ENCODE measurements at places on chromosomes 7 and 10. TPM values are rescaled to one million over a fixed set of nuclear protein-coding genes. Genes with fewer than 3 reads are reported as not detected.

DNA sequence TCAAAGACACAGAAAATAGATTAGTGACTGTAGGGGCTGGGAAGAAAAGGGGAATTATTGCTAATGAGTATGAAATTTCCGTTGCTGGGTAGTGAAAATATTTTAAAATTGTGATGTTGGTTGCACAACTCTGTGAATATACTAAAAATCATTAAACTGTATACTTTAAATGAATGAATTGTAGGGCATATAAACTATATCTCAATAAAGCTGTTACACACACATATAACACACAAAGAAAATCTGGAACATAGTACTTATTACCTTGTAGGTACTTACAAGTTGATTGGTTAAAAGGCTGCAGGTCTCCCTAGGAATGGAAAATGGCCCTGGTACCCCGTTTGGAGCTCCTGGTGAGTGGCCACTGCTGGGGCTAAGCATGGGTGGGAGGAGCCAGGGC, 27.1 kb upstream of the VCL start:
- DNase-seq, result no peak

DNA sequence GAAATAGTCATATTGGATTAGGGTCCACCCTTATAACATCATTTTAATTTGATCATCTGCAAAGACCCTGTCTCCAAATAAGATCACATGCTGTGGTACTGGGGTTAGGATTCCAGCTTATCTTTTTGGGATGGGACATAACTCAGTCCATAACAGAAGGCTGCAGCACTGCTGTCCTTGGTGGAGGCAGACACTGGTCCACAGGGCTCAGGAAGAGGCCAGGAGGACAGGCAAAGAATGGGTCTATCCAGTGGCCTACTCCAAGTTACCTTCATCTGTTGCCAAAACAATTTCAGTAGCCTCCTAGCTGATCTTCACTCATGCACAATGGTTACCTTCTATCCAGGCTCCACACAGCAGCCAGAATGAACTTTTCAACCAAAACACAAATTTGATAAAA, 387.0 kb downstream of the GRID1 start:
- DNase-seq, result no peak

- DNase-seq, result no peak
Measured at GRCh38 chr10:77431980-77432797, 205.4 kb downstream of the KCNMA1 start.

The IFIT1B gene
- not detected for total RNA-seq

DNA sequence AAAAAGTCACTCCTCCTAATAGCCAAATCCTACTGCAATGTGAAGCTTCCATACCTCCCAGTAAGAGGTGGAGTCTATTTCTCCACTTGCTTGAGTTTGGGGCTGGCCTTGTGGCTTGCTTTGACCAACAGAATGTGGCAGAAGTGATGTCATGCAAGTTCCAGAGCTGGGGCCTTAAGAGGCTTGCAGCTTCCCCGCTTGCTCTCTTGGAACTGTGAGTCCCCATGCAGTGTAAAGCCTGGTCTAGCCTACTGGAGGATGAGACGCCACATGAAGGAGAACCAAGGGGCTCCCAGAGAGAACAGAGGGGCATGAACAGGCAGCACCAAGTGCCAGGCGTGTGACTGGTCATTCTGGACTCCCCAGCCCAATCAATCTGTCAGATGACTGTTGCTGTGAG, 58.6 kb upstream of the OPALIN start:
- no peak for DNase-seq

DNA sequence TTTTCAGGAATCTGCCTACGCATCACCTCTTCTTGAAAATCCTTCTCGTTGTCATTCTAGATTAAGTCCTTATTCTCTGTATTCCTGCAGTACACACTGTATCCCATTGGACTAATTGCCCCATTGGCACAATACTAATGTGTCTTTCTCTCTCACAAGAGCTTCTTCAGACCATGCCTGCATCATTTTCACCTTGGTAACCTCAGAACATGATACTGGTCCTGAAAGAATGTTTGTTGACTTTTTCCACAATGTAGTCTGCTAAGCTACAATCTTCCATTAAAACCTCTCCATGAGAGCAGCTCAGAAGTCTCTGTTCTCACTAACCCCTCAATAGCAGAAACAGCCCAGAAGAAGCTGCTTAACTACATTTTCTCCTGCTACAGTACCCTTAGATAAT, 270.7 kb downstream of the PCDH15 start:
- no peak for DNase-seq

- DNase-seq, result no peak
Measured at GRCh38 chr10:19623321-19623720, 192.9 kb upstream of the PLXDC2 start.

GRCh38 chr7:112550468-112551060, 69.8 kb downstream of the LSMEM1 start:
- peak; percentile 52 for DNase-seq

The LGI1 gene
- total RNA-seq, result not detected

The CLRN3 gene
- not detected for total RNA-seq

The CDHR1 gene
- not detected for total RNA-seq

DNA sequence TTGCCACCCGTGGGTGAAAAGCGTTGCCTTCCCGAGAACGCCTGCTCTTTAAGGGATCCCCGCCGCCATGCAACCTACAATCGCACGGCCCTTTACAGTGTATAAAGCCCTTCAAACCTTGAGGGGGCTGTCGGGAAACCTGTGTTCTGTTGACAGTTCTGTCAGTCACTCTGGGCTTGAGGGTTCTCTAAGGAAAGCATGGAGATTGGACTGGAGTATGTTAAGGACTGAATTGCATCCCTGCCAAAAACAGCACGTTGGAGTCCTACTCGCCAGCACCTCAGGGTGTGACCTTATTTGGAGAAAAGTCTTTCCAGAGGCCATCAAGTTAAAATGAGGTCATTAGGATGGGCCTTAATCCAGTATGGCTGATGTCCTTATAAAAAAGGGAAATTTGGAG, 70.6 kb downstream of the PFKFB3 start:
- DNase-seq, result no peak

The CCDC146 gene
- total RNA-seq, result 2.8 TPM

DNA sequence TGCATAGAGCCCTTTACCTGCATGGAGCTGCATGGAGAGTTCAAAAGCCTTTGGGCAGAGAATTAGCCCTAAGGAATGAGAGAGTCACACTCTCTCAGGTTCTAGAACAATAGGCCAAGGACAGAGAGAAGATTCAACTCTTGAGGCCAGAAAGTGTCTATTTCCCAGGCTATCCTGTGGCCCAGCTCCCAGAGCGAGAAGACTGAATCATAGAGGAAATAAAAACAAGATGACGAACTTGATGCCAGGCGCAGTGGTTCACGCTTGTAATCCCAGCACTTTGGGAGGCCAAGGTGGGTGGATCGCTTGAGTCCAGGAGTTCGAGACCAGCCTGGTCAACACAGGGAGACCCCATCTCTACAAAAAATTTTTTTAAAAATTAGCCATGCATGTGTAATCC, 18.3 kb upstream of the PODXL start:
- no peak for DNase-seq

GRCh38 chr10:59575269-59575668, 134.4 kb downstream of the SLC16A9 start:
- DNase-seq, result no peak

The ITGB8 gene
- 100 TPM for total RNA-seq

DNA sequence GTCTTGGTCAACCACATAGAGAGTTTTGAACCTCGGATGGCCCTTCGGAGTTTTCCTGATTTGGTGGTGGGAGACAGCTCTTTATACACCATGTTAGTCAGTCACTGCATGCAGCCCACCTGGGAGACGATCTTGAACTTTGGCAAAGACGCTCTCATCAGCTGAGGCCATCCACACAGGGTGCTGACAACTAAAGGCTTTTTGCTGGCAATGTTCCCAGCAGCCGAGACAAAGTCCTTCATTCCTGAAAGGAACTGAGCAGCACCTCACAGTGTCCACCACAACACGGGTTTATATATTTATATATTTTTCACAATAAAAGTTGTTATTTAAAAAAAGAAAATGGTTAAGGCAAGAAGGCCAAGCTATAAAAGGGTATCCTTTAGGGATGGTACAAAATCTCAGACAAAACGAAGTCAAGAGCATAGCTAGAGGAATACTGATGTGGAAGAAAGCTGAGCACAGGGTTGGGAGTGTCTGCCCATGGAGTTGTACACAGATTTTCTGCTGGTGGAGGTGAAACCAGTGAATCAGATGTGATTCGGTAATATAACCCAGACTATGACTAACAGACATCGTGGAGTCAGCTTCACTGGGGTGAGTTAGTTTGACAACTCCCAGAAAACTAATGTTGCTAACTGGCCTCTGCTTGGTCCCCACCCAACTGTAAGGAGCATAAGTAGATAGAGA, 27.4 kb upstream of the CAPZA2 start:
- peak; percentile 63 for DNase-seq

The SCART1 gene
- total RNA-seq, result 1.3 TPM

The GSAP gene
- total RNA-seq, result 10.3 TPM

DNA sequence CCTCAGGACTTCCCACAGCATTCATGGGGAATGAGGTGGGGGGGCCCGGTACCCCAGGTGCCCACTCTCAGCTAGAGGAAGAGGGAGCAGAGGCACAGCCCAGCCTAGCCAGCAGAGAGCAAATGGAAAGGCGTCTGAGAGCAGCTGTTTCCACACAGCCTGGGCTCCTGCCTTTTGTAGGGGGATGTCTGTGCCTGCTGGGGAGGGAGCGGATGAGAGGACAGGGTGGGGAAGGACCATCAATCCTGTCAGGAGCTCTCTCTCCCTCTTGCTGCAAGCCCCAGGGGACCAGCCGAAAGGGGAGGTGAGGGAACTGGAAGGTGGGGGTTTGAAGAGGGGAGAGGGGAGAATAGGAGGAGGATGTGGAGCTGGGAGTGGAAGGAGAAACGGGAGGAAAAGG, at the start of gene PKD2L1:
TSS of gene PKD2L1 (minus strand) at position 150 of the 400 bp plus-strand sequence. CDS start at position 25, 125 bp downstream.
- no peak for DNase-seq

DNA sequence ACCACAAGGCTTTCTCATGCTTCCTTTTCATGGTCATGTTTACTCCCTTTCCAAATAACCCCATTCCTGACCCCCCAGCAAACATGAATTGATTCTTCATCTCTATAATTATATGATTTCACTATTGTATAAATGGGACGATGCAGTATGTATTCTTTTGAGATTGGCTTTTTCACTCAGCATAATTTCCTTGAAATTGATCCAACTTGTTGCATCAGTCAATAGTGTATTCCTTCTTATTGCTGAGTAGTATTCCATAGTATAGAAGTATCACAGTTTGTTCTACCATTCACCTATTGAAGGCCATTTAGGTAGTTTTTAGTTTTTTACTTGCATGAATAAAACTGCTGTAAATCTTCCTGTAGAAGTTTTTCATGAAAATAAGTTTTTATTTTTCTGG, 264.7 kb downstream of the BAMBI start:
- no peak for DNase-seq

DNA sequence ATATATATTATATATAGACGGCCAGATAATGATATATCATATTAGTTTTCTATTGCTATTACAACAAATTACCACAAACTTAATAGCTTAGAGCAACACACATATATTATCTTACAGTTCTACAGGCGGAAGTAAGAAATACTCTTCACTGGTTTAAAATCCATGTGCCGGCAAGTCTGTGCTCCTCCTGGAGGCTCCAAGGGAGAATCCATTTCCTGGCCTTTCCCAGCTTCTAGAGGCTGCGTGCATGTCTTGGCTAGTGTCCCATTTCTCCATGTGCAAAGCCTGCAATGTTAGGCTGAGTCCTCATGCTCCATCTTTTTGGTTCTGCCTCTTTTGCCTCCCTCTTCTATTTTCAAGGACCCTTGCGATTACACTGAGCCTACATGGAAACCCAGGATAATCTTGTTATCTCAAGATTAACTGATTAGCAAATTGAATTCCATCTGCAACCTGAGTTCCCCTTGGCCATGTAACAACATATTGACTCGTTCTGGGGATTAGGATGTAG, 23.9 kb upstream of the PNLIPRP3 start:
- DNase-seq, result no peak

DNA sequence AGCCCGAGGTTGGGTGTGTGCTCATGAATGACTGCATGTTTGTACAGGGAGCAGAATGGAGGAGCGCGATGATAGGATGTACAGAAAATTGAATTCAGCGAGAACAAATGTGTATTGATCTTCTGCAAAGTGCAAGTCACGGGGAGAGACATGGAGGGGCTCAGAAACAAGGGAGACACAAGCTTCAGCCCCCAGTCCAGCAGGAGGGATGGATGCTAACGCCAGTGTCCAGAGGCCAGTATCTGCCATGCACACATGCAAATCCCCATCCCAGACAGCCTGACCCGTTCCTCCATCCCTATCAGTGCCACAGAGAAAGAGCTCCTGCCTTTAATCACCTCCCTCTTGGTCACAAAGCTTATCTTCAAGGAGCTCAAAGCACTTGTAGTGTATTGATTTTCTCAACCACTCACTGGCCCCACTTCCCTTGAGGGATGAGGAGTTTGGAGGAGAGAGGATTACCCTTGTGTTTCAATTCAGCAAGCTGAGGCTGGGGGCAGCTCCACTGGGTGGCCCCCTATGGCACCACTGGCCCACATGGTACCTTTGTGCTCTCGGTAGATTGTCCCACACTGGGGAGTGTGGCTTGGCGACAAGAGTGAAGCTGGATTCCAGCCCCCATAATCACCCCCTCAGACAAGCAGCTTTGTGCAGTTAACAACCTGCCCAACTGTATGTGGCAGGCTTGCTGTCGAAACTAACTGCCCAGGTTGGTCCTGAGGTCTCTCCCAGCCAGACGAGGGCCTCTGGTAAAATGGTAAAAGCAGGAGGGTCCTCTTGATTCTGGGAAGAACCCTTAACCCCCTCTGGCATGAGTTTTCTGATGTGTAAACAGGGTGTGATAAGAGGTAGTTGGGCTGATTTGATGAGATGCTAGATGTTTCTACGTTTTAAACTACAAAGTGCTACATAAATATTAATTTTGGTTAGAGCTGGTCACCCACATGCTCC, 151.6 kb upstream of the UNC5B start:
- DNase-seq, result no peak

DNA sequence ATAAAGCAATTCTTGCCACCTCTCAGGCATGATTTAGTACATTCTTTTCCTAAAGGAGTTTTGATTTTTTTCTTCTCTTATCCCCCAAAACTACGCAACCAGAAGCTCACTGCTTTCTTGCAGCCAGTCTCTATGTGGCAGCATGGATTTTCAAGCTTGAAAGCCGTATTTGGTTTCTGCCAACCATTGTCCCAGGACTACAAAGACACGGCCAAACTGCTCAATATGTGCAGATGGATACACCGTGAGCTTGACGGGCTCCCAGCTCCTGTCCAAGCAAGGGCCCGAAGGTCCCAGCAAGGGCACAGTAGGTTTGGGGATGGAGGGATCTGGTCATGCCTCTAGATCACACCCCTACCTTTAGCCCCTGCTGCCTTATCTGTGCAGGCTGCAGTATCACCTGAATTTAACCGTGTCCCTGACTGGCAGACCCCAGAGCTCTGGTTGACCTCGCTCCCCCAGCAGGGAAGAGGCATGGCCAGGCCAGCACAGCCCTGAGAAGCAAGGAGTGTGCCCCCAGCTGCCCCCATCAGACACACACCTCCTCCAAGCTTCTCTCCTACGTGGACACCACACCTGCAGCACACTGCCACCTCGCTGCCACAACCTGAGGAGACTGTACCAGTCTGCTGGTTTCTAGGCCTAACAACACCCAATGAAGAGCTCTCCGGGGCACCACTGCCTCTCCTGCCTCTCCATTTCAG, 86.8 kb downstream of the COBL start:
- no peak for DNase-seq

The ANKRD22 gene
- 0.17 TPM for total RNA-seq

- peak; percentile 3 for DNase-seq
Measured at GRCh38 chr7:108723381-108723814, 153.7 kb downstream of the DNAJB9 start.

The C7orf33 gene
- total RNA-seq, result not detected

Data from fibroblast of lung (primary cell).